ENCODE measurements at places on chromosomes 6 and 20.

DNA sequence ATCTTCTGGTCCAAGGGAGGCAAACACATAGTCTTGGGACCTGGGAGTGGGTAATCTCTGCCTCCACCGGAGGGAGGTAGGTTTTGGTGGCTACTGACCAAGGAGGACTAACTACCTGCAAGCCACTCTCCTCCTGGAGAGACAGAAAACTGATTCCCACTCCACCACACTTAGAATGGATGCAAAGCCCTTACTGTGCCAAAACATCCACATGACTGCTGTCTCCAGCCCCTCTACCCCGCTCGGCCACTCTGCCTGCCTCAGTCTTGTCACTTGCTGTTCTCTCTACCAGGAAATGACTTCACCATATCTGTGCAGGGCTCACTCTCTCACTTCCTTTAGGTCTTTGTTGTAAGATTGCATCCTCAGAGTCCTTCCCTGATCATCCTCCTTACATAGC, 129.5 kb upstream of the ARG1 start:
- DNase-seq: peak; percentile 10

DNA sequence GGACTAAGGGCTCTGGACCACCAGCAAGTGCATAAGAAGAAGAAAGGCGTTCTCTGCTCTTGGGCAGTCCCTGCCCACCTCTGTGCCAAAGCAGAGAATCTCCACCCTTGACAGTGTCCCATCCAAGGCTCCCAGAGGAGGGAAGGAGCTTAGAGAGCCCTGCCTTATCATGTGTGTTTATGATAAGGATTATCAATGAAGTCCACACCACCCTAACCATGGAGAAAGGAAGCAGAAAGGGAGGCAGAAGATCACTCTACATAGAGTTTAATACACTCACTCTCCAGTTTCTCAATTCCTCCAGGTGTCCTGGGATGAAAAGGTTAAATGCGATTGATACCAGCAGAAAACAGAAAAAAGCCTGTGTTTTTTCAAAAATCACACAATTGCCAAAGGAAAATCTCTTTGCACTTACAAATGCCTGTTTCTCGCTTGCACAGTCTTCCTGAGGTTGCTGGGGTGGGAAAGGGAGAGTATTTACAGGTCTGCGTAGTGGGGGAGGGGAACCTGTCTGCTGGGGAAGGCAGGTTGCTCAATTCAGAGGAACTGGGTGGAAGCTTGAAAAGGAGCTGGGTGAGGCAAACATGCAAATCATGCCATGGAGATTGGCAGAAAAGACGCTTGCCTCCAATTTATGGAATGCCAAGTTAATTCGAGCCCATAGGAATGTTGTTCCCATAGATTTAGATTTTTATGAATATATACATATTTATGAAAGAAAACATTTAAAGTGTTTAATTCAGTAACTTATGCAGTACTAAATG, 104.0 kb downstream of the EYA2 start:
- no peak for DNase-seq

DNA sequence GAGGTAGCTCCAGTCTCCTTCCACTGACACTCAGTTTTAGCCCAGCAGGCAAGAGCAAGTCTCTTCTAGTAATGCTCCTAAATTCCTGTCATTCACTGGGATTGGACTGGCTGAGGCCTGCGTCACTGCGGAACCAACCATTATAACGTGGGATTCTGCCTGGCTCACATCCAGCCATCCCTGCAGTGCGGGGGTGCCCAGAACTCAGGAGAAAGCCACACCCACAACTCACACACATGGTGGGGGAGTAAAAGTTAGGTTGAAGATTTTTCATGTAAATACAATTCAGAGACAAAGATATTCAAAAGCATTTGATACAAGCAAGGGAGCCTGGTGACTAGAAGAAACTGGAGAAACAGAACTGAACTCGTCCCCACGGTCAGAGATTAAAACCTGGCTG, 504.0 kb upstream of the CDH4 start:
- DNase-seq: no peak

DNA sequence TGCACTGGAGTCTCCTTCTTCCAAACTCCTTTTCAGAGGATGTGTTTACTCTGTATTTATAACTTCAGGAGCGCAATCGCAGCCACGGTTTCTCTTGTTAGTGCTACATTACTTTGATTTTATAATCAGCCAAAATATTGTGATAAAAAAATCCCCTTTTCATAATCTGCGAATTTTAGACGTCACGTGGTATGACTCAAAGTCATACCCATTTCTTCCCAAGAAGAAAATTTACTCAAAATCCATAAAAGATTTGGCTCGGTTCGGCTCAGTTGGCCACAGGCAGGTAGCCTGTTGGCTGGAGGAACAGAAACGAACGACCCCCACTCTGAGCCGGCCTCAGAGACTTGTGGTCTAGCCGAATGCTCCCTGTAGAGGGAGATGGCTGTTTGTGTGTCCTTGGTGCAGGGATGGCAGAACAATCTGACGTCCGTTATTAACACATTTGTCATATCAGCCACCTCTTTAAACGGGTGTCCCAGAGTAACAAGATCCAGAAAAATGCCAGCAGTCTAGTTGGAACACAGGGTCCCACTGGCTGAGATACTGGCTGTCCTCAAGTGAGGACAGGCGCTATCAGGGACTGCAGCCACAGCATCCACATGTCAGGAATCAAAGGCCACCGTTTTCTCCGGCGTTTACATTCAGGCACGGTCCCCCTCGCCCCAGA, 247.6 kb downstream of the DLL1 start:
- no peak for DNase-seq

DNA sequence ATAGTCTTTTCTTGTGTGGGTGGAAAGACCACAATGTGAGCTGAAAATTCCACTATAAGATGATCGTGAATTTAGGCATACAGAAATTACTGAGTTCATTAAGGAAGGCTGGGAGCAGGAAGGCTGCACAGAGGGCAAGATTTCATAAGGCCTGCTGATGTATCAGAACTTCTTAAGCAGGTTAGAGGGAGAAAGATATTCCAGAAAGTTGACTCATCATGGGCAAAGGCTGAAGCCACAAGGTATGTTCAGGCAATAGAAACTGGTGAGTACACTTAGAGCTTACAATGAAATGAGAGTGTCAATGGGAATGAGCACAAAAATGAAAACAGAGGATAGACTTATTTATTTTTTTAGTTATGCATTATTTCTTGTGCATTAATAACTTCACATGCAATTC, 618.6 kb downstream of the CBLN4 start:
- DNase-seq: no peak

- peak; percentile 9 for DNase-seq
Measured at GRCh38 chr6:25223490-25223991, 55.6 kb upstream of the CARMIL1 start.

DNA sequence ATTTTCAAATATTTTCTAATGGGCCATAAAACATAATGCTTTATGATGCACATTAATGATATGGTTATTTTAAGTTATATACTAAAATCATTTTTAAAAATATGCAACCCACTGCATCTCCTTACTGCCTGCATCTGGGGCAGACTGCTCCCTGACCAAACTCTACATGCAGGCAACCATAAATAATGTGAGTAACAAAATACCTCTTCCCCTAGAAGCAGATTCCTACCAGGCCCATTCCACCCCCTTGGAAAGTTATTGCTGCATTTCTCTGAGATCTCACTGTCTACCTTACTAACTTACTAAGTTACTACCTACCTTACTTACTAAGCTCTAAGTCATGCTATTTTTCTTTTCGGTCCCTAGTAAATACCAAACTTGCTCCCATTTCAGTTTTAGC, 71.8 kb downstream of the ATG5 start:
- no peak for DNase-seq

DNA sequence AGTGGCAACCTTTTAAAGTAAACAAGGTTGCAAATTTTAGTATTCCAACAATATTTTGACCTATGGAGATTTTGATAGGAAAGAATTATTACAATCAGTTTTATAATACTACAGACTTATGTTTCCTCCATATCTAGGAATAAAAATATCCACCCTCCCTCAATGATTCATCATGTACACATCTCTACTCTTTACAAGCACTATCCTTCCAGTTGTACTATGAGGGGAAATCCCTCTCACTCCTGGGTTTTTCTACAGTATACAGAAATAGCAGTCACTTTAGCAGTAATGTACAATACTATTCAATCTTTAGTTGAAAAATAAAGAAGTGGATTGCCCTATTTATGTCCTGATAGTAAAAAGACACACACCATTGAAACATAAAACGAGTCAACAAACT, 46.3 kb upstream of the SCML4 start:
- no peak for DNase-seq

DNA sequence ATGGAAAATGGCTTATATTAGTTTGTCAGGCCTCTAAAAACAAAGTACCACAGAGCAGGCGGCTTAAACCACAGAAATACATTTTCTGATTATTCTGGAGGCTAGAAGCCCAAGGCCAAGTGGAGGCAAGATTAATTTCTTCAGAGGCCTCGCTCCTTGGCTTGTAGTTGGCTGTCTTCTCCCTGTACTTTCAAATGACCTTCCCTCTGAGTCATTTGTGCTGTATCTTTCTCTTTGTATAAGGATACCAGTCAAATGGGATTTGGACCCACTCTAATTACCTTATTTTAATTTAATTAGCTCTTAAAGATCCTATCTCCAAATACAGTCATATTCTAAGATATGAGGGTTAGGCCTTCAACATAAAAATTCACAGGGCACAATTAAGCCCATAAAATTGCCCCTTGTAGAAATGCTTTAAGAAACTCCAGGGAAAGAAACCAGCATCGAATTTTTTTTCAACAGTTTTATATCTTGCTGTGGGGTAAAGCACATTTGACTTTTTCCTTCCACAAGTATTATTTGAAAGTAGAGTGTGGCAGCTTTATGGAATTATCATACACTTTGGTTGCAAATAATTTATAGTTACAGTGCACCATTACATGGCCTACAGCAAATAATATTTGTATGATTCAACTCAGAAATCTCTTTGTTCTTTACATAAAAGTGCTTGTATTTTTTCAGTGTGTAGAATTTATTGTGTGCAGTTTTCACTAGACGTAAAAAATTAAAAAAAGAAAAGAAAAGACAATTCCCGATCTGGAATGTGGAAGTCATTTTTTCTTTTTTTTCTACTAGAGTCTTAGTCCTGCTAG, 706.1 kb downstream of the KIF16B start:
- DNase-seq: no peak

DNA sequence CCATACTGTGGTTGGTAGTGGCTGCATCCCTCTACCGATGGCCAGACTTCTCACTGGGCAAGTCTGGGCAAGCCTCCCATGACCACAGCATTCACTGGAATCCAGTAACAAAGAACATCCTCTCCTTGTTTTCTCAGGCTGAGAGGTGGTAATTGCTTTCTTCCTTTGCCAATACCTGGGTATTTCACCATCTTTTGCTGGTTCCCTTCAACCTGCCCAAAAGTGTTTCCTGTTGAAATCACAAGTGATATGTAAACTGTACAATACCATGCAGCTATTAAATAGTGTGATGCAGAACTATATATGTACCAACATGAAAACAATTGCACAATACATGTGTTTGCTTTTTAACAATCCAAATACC, at the start of gene PTCHD4:
PTCHD4 (minus strand) TSS at position 55 of the 364 bp plus-strand sequence. CDS start 42,240 bp downstream, outside the sequence.
- no peak for DNase-seq

GRCh38 chr20:46774236-46774635, 64.8 kb downstream of the SLC2A10 start:
- DNase-seq: no peak

GRCh38 chr20:3407040-3407770, at the start of gene DNAAF9:
Gene DNAAF9 (minus strand): TSS chr20:3407669. CDS start chr20:3407557, 112 bp downstream.
- no peak for DNase-seq

DNA sequence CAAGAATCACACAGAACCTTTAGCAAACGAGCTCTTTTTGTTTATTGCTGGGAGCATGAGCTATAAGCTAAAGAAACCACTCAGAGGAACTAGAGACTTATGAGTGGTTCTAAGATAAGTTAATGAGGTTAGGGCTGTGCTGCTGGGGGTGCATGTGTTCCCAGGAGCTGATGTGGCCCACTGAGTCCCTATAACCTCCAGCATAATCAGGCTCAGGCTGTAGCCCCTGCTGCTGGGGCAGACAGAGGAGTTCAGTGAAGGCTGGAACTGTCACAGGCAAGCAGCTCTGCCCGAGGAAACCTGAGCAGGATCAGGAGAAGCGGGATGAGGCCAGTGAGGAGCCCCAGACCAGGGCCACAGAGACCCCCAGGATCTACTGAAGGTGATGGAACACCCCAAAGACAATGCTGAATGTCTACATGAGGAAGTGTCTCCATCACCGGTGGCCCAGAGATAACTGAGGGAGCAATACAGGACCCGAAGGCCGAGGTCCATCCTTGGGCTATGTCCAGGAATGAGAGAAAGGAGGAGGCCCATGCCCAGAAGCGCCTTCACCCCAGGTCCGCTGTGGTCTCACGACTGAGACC, 17.3 kb downstream of the TUBB2B start:
- DNase-seq: no peak

DNA sequence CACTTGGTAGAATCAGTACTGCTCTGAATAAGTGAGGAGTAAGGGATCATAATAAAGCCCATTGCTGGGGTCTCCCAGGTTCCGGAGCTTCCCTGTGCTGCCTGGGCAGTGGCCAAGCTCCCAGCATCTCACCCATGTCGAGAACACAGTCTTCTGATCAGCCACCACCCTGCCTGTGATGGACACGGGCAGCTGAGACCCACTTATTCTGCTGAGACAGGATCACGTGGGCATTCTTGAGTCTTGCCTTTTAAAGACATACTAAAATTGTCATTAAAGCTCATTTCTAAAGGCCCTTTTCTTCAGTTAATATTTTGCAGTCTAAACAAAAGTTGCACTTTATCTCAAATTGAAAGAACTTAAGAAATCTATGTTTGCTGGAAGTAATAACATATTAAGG, 42.7 kb upstream of the SLC22A2 start:
- no peak for DNase-seq

DNA sequence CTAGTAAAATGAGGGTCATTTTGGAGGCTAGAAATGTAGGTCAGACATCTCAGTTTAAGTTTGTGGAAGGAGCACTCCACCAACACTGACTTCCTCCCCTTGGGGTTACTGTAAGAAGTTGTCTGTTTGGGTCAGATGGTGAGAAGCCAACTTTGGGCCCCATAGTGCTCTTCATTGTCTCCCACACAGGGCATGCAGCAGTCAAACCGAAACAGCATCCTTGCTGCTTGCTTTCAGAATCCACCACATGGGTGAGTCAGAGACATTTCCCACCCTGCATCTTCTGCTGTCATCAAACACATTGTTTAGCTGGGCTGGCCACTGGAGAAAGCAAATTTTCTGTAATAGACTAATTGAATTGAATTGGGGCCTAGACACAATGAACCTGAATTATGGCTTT, 16.8 kb downstream of the IL17F start:
- DNase-seq: no peak

DNA sequence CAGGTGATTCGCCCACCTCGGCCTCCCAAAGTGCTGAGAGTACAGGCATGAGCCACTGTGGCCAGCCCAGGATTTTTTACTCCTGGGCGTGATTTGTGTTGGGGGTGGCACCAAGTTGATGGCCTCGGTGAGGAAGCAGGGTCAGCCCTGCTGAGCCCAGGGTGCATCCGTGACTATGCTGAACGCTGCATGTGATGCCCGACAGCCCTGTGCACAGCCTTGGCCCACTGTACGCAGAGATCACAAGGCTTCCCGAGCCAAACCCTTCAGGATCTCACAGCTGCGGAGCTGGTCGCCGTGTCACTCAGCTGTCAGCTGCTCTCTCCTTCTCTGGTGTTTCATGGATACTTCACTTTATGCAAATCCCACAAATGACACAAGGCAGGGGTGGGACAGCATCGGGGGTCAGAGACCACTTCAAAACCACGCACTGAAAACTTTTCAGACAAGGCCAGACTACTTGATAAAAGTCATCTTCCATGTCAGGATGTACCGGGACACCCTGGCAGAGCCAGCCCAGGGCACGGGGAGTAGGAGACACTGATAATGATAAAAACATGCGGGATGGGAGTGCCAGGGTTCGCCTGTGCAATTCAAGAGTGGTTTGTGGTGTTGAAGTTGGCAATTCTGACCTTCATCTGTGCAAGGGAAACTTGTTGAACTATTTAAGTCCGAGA, 31.2 kb upstream of the RPS6KA2 start:
- DNase-seq: no peak

All from activated CD8-positive, alpha-beta memory T cell treated with anti-CD3 and anti-CD28 coated beads for 48 hours (primary cell).